NCI-H1930 (cell line): ENCODE measurements at places on chromosomes 1 and 21.
A peak's percentile ranks its signal among the peaks of the same experiment; 100 is the strongest.

DNA sequence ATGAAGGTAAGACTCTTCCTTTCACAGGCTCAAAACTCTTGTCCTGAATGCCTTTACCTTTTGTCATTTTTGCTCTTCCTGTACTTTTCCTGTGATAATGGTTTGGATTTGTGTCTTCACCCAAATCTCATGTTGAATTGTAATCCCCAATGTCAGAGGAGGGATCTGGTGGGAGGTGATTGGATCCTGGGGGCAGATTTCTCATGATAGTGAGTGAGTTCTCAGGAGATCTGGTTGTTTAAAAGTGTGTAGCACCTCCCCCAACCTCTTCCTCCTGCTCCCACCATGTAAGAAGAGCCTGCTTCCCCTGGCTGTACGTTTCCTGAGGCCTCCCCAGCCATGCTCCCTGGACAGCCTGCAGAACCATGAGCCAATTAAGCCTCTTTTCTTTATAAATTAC is 75.5 kb downstream of the DDX20 start:
- DNase-seq = no peak

- DNase-seq = no peak
These were observed 6.9 kb downstream of the PTPRF start for GRCh38 chr1:43537423-43538142.

DNA sequence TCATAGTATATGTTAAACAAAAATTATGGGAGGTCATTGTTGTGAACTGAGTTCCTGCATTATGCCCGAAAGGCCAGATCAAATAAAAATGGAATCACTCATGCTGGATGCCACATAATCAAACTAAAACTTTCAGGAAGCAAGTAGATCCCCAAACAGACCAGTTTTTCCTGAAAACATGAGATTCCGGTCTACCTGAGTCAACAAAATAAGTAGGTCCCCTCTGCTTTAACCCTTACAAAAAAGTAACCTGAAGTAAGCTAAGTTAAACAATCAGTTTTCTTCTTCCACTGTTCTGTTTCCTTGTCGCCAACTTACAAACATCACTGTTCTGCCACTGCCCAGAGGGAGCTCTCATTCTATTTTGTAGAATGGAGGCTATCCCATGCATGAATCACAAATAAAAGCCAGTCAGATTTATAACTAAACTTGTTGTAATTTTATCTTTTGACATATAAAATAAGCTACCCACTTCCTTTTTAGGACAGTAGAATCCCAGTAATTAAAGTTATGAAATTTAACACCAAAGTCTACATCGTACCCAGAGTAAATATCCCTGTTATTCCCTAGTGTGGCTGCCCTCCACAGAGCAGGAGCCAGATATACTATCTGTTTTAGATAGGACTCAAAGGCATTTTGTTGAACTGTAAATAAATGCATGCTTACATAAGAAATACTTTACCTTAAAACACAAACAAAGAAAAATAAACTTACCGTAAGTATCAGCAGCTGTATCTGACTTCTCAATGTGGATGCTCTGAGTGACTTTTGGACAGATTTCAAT is 149.4 kb downstream of the TIAM1 start:
- no peak for DNase-seq

GRCh38 chr1:234962340-234962989 is 166.2 kb downstream of the TOMM20 start:
- no peak for DNase-seq

DNA sequence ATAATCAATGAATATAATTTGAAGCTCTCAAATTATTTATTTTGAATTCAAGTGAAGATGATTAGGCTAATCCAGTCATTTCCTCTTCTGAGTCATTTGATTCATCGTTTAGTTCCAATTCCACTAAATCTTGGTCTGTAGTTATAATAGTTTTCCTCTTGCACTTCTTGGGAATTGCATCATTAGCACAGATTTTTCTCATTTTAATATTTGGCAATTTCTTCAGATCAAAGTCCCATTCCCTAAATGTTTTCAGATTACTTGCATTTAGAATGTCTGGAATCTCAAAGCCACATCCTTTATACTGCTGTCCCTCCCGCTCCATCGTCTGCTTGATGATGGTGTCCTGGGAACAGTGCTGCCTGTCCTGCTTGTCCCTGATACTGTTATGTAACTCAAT is 43.5 kb downstream of the MAST2 start:
- DNase-seq = no peak

GRCh38 chr1:207908107-207908734 is 2.7 kb downstream of the CD34 start:
- DNase-seq = no peak

- DNase-seq = no peak
These were observed 53.5 kb upstream of the CD34 start for GRCh38 chr1:207964195-207964966.

DNA sequence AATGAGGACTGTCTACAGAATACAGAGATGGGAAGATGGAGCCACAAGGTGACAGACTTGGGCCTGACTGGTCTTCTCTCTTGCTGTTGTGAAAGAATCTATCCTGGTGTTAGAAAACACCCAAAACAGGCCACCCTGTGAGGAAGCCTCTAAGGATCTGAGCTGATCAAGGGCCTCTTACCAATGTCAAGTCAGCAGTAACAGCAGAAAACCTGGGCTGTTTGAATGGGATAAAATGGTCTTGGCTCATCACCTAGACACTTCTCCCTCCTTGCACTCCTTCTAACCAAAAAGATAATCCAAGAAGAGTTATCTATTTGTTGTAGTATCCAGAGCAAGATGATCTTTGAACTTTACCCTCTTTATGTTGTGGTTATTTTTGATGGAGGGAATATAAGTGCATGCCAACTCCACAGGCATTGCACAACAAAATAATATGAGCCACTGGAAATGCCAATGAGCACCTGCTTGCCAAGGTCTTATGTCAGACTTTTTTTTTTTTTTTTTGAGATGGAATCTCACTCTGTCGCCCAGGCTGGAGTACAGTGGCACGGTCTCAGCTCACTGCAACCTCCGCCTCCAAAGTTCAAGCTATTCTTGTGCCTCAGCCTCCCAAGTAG is 32.8 kb upstream of the ZNF281 start:
- DNase-seq = no peak

DNA sequence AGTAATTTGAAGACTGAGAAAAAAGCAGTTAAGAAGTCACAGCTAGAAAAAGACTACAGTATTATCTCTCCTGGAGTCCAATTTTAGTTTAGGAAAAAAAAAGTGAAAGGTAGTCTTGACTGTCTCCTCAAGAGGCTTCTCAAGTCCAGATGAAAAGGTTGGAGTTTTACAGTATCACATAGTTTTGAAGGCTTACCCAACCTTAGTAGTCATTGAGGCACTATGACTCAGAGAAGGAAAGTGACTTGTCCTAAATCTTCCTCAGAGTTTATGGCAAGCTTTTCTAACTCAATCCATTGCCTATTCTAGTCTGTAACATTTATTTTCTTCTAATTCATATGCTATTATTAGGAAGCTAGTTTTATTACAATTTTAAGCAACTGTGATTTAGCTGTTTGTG is 174.9 kb downstream of the DPYD start:
- DNase-seq = no peak

- no peak for DNase-seq
These were observed 1.2 kb downstream of the ACBD3 start for GRCh38 chr1:226185141-226186036.

DNA sequence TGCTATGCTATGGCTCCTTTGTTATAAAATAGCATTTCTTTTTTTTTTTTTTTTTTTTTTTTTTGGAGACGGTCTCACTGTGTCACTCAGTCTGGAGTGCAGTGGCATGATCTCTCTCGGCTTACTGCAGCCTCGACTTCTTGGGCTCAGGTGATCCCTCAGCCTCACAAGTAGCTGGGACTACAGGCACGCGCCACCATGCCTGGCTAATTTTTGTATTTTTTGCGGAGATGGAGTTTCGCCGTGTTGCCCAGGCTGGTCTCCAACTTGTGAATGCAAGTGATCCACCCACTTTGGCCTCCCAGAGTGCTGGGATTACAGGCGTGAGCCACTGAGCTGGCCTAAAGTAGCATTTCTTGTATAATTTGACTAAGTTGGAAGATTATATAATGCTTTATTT is 10.8 kb downstream of the CAMTA1 start:
- DNase-seq = no peak

GRCh38 chr1:23452011-23452411 is 27.5 kb upstream of the TCEA3 start:
- DNase-seq = no peak

GRCh38 chr1:210751911-210752310 is 382.0 kb downstream of the KCNH1 start:
- no peak for DNase-seq

DNA sequence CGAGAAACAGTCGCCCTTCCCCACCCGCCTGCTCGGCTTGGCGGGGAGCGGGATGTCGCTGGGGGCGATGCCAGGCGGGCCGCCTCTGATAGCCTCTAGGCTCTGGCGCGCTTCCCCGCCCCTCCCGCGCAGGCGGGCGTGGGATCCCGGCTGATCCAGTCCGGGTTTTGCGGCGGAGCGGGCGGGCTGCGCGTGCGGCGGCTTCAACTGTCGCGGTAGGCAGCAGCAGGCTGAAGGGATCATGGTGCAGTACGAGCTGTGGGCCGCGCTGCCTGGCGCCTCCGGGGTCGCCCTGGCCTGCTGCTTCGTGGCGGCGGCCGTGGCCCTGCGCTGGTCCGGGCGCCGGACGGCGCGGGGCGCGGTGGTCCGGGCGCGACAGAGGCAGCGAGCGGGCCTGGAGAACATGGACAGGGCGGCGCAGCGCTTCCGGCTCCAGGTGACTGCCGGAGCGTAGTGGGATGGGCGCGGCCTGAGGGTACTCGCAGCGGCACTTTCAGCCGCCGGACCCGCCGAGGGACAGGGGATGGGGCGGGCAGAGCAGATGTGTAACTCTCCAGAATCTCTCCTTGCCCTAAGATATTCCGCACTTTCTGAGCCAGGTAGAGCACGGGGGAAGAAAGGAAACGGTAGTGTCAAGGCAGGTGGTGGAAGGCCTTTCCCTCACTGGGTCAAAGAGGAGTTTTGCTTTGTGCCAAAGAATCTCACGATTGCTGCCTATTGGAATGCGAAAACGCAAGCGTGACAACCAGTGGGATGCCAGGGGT is at the start of gene FAAH:
FAAH (plus strand) TSS at position 210 of the 764 bp plus-strand sequence; CDS start at position 242, 32 bp downstream.
- peak; percentile 54 for DNase-seq

DNA sequence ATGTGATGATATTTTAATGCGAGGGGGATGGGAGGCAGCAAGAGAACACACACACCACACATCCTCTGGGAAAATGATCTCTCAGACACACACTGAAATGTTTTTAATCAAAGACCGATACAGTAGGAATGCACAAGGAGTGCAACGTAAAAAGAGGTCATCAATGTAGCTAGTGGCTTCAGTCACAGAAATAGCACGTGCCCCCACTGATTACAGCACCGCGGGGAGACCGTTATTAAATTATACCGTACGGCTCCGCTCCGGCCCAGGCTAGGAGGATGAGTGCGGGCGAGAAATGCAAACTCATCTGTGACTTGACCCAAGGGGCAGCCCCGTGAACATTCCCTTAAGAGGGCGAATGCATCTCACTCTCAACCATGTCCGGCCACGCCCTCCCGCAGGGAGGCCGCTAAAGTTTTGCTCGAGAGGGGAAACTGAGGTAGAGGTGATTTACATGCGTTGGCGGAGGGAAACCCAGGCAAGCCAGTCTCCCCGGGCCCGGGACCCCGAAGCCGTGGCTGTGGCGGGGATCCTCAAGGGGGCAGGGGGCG is 552 bp downstream of the UBR4 start:
- DNase-seq = no peak

DNA sequence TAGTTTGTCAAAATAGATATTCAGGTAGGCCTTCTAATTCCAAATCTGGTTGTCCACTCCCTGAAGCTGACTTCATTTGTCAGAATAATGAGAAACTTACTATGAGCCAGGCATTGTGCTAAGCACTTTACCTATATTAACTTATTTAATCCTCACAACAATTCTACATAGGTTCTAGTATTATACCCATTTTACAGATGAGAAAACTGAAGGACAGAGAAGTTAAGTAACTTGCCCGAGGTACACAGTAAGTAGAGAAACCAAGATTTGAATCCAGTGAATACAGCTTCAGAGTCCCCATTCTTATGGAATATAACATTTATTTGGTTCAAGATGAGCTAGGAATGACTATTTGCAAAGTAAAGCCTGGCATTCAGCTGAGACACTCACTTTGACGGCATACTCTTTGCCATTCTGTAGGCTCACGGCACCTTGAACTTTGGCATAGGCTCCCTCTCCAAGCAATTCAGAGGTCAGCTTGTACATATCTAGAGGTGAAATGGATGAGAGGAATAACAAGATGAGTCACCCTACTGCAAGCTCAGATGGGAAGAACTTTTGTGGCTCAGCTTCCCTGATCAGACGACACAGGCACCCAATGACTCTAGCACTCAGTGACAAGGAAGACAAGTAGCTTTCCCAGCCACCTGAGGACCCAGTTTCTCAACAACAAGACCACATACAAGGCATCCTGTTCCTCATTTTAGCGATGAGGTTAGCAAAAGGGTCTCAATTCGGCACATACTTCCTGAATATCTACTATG is 23.7 kb downstream of the MKNK1 start:
- no peak for DNase-seq

DNA sequence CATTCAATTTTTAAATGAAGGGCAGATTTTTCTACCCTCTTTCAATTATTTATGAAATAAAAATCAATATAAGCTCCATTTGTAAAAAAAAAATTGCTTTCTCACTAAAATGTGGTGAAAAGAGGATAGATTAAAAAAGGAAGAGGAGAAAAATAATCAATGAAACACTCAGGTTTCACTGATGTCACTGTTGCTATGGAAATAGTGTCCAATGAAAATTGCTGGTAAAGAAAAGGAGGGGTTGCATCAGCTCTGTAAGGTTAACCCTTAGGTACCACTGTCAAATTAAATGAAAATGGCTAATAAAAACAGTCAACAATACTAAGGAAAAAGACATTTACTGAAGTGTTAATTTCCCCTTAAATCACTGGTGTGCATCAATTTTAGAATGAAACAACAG is 91.6 kb upstream of the TTC39A start:
- DNase-seq = peak; percentile 57

DNA sequence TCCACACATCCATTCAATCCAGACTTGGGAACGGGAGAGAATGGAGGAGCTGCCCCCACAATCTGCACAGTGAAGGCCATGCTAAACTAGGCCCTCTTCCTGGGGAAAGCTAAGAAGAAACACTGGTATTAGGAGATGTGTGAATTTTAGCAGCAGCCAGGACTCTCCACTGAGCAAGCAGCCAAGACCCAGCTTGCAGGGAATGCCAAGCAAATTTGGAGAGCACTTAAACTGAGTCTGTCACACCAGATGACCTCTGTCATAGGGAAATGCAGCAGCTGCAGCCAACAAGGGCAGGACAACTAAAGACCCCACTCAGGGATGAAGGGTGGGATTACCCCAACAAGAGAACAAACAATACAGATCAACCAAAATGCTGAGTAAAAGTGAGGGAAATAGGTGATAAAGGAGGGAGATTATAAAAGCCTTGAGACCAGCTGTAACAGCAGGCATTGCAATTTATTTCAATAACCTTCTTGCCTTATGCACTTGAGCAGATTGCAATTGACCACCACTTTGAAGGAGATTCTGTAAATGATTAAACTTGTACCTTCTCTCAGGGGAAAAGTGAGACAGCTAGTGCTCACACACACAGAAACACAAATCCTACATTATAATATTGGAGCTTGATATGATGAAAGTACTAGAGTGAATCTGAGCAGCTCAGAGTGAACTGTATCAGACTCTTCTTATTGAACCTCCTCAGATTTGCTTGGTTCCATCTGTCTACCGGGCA is 2.5 kb upstream of the CLCA1 start:
- no peak for DNase-seq

- DNase-seq = no peak
These were observed 48.1 kb downstream of the AHDC1 start for GRCh38 chr1:27555700-27556424.

- no peak for DNase-seq
These were observed 477.2 kb downstream of the BRINP3 start for GRCh38 chr1:190000365-190000872.

- DNase-seq = no peak
These were observed 22.7 kb downstream of the NAV1 start for GRCh38 chr1:201561601-201562000.
